Hepatocyte (in vitro differentiated cells): ENCODE measurements at places on chromosomes 4 and X.

DNA sequence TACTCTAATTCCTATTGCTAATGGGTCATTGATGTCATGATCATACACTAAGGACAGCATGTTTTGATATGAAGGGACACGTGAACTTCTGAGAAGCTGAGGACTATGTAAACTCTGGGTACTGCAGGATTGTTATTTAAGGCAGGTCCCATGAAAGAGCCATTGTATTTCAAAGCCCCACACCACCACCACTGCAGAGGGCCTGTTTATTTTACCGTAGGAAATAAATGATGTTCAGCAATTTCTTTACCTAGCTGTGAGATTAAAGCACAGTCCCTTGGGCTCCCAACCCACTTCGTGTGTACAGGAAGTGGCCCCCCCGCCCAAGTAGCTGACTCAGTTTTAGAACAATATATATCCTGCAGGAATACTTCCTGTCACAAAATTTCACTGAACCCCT, 89.8 kb upstream of the ACSL4 start:
- no peak for DNase-seq

DNA sequence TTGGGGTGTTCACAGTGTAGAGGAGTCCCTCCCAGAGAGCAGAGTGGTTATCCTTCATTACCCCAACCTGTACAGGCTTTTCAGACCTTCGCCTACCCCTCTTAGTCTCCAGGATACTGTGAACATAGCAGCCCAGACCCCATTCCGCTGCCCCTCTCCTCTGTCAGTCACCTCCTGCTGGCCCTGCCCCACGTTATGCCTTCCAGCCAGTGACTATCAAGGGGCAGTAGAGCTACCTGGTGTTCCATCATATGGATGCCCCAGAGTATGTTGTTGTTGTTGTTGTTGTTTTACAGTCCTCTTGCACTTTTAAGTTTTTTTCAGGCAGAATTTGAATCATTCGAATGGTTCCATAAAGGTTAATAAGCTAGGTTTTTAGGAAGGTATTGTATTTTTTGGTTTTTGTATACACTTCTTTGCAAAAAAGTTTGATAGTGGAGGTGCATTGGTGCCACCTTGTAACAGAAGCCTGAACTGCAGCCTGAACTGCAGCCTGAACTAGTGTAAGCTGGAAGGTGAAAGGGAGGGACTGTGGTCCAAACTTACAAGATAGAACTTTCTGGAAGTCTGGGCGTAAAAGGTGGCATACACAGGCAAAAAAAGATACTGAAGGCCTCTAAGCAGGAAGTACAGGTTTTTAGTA, 101.4 kb upstream of the RAB40AL start:
- peak; percentile 19 for DNase-seq

DNA sequence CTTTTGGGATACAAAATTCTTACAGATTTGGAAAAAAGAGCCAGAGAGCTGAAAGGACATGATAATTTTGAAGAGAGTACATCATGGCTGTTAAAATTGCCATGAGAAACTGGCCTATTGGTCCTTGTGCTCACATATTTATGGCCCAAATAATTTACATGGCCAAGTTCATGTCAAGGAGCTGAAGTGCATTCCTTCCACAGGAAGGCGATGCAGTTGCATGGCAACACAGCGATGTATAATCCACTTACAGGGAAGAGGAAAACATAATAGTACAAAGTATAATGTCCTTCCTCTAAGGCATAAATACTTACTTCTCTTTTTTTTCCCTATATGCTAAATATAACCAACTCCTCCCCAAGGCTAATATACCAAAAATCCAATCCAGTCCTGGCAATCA, 914.5 kb upstream of the AGA start:
- no peak for DNase-seq

DNA sequence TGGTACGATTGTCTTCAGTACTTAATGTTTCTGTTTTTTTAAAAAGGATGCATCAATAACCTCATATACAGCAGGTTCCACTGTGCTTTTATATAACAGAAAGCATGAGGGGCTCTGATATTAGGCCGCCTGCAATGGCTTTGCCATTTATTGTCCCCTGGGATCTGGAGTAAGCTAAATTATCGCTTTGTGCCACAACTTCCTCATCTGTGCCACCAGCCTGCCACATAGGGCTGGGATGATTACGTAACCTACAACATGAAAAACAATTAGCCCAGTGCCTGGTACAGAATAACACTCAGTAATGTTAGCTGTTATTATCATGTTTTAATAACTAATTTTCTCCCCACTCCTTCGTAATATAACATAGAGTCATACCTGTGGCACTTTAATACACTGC, 65.5 kb upstream of the TRIM2 start:
- no peak for DNase-seq

DNA sequence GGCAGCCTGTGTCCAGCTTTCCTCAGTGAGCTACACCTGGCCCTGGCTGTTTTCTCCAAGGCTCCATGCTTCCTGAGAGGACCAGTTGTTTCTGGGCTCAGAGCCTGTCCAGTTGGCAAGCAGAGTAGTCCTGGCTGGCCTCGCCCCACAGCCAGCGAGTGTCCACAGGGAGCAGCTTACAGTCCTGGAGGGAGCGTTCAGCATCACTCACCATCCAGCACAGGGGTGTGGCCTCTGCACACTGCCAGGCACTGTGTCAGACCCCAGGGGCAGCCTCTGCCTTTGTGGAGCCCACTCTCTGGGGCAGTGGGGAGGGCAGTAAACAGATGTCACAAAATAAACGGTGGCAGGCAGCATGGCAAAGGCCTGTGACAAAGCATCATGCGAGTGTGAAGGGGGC, 23.9 kb downstream of the EVC start:
- DNase-seq = no peak

DNA sequence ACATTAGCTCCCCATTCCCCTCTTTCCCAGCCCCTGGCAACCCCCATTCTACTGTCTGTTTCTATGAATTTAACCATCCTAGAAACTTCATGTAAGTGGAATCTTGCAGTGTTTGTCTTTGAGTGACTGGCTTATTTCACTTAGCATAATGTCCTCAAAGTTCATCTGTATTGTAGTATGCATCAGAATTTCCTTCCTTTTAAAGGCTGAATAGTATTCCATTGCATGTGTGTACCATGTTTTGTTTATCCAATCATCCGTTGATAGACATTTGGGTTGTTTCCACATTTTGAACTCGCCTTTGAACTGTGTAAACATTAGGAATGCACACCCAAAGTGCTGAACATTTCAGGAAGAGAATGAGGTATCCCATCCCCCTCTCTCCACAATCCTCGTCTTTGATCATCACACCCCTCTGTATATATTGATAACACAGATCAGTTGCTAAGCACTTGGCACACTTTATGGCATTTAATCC, 56.4 kb upstream of the PLAC1 start:
- no peak for DNase-seq

DNA sequence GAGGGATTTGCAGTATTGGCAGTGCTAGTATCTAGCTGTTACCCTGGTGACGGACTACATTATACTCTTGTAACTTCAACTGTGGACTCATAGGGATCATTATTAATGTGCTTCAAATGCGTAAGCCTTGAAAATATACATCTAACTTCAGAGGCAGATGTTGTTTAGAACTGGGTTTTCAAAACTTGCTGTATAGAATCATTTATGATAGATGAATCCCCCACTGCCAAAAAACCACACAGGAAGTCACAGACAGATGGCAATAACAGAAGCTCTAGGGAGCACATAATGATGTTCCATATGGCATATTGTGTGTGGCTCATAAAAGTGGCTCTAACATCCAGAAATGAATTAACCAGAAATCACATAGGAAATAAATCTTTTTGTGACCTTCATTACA, 62.3 kb upstream of the RELL1 start:
- DNase-seq = no peak

DNA sequence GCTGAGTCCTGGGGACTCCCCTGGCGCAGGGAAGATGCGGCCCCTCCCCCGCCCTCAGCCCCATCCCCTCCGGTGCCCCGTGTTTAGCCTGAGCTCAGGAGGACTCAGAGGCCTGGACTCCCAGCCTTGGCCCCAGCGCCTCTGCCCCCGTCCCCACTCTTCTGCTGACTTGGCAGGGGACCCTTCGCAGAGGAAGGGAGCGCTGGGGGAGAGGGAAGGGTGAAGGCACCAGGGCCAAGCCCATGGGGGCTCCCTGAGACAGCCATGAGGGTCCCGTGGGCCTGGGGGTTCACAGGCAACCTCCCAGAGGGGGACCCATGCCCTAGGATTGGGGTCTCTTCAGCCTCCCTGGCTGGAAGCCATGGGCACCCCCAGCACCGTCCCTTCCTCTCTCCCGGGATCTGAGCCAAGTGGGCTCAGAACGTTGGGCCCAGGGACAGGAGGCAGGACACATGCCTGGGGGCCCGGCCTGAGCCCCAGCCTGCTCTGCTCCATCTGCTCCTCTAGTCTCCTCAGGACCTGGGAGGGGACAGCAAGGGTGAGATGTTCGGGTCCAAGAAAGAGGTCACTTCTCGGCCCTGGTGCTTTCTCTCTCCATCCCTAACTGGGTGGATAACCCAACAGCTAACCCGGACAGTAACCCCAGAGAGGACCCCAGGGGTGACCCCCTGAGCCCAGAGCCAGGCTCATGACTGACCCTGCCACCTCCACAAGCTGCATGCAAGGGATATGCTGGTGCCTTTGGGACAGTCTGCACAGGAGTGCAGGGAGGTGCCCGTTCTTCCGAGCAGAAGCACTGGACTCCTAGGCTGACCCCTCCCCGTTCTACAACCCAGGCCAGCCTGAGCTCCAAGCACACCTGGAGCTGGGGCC, 1.5 kb upstream of the CPLX1 start:
- no peak for DNase-seq

- no peak for DNase-seq
These were observed 209.1 kb upstream of the FAT1 start for GRCh38 chr4:186932631-186933187.

DNA sequence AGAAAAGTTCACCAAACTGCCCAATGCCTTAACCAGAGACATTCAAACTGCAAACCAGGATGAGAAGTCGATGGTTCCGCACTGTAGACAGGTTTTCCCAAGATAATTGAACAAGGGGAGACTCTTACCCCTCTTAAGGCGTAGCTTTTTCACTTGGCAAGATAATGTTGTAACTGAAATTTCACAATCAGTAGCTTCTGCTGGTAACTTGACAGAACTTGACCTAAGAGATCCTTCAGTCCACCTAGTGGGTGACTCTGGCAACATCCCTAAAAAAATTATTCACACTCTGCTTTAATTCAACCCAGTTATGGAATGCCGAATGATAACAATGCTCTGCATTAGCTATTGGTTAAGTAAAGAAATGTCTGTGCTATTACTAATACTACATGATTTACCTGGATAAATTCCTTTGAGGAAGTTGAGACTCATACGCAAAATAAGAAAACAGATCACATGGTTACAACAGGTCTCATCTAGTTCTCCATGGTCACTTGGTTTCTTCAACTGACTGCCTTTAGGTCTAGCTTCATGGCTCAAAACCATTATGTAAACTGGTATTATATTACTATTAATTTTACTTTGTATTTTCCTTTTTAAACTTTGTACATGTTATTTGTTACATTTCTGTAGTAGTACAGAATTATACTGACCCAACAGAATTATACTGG, 9.1 kb downstream of the ELF2 start:
- peak; percentile 54 for DNase-seq
